ENCODE measurements at places on chromosomes 2 and 18.

GRCh38 chr18:44321868-44322590 is 358.7 kb upstream of the SETBP1 start:
- no peak for DNase-seq

DNA sequence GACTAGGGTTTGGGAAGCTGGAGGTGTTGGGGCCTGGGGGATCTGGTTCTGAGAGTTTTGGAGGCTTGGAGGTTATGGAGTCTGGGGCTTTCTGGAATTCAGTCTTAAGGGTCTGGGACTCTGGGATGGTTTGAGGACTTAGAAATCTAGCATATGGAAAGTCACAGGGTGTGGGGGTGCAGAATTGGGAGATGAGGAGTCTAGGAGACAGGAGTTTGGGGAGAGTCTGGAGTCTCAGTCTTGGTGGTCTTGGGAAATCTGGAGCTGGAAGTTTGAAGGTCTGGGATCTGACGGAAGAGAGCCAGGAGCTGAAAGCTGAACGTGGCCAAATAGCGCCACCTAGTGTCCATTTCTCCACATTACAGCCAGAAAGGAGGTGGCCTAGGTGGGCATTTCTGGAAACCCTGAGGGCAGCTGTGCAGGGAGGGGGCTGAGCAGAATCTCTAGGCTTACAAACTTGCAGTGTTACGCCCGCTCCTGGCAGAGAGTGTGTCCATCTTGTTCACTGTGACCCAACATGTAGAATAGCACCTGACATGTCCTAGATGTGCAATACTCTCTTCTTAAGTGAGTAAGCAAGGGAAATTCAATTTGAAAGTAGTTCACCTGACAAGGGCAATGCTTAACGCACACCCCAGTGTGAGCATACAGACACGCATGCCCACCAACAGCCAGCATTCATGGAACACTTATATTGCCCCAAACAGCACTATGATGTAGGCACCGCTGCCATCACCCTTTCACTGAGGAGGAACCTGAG is 204.8 kb downstream of the TFCP2L1 start:
- DNase-seq: peak; percentile 52

DNA sequence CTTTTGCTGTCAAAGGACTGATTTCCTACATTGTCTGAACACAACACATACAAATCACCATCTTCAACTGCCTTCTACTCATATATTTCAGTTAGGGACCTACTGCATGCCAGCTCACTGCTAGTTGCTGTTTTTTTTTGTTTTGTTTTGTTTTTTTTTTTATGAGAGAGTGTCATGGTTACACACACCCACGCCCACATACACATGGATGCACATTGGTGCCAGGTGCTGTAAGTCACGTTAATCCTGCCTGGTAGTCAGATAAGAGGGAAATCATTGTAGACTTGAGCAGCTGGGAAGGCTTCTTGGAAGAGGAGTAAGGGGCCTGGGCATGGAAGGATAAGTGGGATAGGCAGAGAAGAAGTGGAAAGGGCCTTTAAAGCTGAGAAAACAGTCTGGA is 209.9 kb downstream of the TDRD15 start:
- no peak for DNase-seq

DNA sequence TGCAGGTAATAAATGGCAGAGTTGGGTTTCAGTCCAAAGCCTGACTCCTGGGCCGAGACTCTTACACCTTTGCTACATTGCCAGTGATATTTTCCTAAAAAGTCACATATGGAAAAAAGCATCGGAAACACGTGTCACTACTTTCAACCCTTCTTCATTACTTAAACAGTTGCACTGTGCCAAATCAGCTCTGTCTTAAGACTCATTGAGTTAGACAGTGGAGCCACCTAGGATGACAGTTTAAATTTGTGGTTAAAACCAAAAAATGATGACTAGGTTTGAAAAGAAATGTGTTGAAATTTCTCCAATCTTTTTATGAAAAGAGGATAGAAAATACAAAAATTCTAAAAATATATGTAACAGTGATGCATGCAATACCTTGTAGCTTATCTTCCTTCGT is 97.5 kb downstream of the TMEM247 start:
- DNase-seq: peak; percentile 15

DNA sequence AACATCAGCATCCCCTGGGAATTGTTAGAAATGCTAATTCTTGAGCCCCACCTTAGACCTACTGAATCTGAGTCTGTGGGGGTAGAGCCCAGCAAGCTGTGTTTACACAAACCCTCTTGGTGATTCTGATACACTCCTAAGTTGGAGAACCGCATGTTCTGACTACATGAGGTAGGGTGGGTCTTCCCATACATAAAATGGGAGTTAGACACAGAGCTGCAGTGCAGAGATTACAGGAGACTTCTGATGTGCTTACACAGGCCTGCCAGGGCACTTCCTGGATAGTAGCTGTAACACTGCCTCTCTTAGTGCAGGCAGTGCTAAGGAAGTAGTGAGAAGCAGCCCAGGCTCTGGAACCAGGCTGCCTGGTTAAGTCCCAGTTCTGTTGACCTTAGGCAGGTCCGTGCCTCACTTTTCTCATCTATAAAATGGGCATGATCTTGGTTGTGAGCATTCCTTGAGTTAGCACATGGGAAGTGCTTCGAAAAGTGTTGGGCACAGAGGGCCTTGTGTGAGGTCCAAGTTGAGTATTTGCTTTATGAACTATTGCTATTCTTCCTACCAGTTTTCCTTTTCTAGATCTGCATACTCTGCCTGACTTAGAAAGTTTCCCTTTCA is 67.3 kb downstream of the GLI2 start:
- no peak for DNase-seq

DNA sequence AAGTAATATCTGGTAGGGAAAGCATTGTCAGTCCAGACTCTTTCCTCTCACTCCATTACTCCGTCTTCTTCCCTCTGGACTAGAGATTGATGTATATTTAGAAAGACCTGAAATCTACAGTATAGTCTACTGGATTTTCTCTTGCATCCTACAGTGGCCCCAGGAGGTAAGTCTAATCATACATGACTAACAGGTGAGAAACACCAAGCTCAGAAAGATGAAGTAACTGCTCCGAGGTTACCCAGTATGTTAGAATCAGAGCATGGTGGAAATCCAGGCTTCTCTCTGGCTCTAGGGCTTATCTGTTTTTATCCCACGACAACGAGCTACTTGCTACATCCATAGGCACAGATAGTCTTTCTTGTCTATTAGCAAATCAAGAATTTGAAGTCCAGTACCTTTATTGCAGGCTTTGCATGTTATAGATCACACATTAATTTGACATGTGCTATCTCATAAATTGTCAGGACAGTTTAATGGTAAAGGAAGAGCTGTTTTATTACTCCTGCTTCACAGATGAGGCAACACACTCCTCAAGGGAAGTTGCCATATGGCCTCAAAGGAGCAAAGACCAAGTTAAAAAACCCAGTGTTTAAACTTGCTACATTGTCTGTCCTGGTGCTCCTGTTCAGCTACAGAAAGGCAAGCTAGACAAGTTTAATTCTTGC is 484.3 kb downstream of the THSD7B start:
- DNase-seq: no peak

DNA sequence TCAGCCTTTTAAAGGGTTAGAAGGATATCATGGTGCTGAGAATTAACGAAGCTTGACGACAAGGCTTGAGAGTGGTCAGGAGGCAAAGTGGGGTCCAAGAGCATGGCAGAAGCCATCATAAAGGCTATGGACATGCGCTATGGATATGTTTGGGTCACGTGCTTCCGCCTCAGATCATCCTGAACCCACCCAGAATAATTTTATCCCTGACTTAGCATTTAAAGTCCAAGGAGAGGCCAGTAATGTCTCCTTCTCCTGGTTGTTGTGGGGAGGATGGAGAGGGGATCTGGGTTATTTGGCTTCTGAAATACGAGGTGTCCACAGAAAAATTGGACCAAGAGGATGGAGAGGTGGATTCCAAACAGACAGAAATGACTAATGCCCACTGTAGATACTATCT is 38.8 kb upstream of the RBMS1 start:
- DNase-seq: no peak

DNA sequence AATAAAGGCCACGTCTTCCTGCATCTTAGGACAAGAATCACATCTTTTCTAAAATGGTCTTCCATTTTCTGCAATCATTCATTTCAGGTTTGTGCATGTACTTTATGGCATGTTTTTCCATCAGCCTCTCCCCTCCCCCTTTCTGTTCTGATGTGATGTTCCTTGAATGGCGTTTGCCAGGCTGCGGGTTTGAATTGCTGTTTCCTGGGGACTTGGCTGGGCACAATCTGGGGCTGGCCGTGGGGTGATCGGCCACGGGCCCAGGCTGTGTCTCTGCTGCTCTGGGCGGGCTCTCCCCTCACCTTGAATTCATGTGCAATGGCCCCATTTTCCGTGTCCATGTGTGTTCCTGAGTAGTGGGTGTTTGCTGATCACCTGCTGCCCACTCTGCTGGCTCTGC is 15.2 kb downstream of the DGKD start:
- no peak for DNase-seq

GRCh38 chr18:62844850-62845643 is 129.7 kb downstream of the PHLPP1 start:
- no peak for DNase-seq

DNA sequence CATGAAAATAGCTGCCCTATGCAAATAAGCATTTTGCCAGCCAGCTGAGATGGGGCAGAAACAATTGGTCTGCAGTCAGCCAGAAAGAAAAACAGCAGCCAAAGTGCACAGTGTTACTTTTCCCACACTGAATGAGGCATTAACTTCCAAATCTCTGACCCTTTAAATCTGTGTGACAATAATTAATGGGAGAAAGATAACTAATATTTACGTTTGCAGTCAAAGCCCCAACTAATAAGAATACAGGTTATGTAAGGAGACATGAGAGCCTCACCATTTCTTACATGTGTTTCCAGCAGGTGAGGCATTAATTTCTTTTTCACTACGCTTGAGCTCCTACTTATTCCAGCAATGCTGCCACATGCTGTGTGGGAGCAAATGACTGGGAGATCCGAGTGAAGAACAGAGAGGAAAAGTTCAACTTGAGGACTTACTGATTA is 339.0 kb downstream of the SATB2 start:
- no peak for DNase-seq

- DNase-seq: no peak
Observed at GRCh38 chr2:184528119-184528518, 70.2 kb upstream of the ZNF804A start.

GRCh38 chr2:229118927-229119326 is 152.2 kb downstream of the PID1 start:
- no peak for DNase-seq

- no peak for DNase-seq
Observed at GRCh38 chr2:30654404-30654803, 152.8 kb downstream of the CAPN13 start.

- no peak for DNase-seq
Observed at GRCh38 chr2:150618245-150618895, 130.9 kb upstream of the RND3 start.

GRCh38 chr2:888906-889566 is 61.6 kb upstream of the SNTG2 start:
- no peak for DNase-seq

DNA sequence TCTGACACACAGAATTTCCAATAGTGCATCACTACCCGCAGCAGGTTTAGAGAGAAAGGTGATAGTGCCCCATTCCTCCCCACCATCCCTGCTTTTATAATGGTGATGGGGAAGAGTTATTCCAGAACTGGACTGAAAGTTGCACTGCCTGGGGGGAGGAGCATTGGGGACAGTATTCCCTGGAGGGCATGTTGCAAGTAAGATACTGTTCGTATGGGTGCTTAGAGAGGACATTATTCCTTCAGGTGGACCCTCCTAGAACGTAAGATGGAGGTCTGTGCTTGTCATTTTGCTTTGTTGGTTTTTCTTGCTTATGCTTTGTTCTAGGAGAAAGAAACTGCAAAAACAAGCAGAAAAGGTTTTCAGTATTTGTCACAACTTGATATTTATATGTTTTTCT is 23.7 kb downstream of the MRPS9 start:
- no peak for DNase-seq

DNA sequence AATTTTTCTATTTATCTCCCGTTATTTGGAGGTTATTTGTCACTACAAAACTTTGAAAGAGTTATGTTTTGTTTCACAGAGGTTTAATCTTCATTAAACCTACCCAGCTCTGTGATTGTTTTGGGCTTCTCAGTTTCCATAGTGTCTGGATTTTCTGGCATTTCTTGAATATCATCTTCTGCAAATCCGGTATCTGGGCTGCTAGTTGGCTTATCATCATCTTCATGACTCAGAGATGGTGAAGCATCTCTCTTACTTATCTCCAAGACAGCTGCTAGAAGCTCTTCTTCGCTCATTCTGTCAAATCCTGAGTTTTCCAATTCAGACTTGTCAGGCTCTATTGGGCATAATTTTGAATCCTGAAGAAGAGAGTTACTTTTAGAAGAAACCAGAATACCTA is 55.6 kb downstream of the VIL1 start:
- DNase-seq: no peak

DNA sequence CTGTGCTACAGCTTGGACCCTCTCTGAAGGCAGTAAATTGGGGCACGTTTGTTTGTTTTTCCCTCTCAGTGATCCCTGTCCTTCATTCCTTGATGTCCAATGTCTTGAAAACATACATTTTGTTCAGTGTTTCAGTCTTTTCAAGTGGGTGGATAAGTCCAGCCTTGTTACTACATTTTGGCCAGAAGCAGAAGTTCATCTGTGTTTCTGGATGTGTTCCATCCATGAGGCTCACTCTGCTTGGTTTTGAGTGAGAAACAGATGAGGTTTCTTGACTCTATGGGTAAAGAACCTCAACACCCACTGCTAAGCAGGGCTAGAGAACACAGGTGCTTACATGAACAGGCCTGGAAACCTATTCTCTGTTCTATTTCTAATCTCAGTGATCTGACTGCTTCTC is 74.5 kb upstream of the RFX8 start:
- DNase-seq: no peak

GRCh38 chr18:35442701-35443100 is 55.1 kb downstream of the INO80C start:
- no peak for DNase-seq

GRCh38 chr18:65704046-65704445 is 46.8 kb upstream of the CDH7 start:
- DNase-seq: no peak

DNA sequence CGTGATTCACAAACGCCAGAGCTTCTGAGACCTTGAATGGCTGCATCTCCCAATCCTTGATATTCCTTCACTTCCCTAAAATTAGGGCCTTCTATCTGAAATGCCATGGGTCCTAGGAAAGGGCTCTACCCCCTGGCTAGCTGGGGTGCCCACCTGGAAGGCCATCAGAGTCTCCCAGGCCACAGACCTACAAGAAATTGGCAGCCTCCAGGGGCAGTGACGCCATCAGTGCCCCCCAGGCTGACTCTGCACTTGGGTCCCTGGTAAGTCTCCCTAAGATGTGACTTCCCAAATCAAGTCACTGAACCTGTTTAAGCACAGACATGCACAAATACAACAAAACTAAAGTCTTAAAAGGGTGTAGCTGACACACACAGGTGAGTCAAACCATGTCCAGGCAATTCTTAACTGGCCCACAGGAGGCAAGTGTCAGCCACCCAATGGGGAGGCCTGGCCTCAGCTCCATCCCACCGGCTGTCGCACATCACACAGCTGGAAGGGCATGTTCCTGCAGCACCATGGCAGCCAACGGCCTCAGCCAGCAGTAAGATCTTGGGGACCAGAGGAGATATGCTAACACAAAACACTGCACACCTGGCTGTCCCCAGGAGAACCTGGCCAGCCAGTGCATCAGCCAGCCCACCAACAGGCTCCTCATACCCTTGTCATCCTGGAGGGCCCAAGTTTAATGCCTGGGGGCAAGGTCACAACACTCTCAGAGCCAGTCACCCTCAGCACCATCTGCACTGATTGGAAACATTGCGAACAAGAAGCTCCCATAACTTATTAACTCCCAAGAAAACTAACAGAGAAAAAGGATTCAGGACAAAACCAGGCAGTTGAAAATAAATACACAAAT is 5.2 kb downstream of the PARD6G start:
- no peak for DNase-seq
